ENCODE measurements at places on chromosomes 11 and 22.

DNA sequence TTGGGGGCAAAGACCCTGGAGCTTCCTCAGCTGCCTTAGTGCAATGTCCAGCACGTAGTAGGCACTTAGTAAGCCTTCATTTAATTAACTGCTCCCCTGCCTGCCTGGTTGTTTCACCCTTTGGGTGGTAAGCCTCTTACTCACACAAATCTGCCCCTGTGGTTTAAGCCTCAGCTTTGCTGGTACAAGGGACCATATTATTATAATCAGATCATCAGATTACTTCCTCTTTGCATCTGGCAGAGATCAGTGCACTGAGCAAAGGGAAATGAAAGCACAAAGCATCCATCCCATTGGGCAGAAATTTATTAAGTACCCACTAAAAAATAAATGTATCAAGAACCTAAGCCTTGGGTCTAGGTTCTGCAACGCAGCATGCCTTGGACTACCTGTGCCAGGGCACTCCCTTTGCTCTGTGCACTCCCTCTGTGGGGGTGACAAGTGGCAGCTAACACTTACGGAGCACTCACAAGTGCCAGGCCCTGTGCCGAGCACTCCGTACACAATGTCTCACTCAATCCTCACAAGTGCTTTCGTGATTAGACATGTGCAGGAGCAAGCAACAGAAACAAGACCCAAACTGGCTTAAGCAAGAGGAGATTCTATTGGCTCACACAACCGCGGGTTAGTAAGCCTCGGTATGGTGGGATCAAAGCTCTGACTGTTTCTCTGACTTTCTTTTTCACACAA lies 34.9 kb upstream of the DAGLA start:
- no peak for DNase-seq

- no peak for DNase-seq
Measured at GRCh38 chr11:33445761-33446161, 188.6 kb downstream of the HIPK3 start.

- no peak for DNase-seq
Measured at GRCh38 chr22:49965091-49966040, 4.8 kb downstream of the PIM3 start.

DNA sequence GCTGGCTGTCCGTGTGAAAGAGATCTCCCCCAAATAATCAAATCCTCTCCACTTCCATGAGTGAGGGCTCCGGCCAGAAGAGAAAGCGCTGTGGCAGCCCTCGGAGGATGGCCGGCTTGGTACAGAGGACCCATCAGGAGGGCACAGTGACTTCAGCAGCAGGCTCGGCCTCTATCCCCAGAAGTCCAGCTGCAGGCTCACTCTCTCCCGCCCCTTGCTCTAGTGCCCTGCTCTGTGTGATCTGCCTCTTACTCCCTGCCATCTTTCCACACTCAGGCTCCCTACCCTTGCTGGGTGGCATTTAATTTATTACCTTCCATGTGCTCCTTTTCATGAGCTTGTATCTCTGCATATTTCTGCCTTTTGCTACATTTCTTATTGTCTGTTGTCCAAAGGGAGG lies 129.7 kb downstream of the SPATA19 start:
- no peak for DNase-seq

DNA sequence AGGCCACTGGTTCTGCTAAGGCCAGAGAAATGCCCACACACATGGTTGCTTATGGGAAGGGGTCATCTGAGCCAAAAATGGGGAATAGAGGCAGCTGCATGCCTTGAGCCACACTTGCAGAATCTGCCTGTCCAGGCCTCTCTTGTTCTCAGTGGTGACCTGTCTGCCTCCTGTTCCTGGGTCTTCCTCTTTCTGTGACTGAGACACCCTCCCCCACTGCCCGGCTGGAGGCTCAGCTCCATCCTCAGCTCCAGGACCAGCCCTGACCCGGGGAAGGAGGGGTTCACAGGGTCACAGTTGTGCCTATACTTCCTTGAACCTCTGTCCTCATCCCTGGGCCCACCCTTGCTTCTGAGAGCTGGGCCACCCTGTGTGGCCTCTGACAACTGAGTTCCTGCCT lies 52.3 kb downstream of the CSF2RB start:
- DNase-seq, result no peak

DNA sequence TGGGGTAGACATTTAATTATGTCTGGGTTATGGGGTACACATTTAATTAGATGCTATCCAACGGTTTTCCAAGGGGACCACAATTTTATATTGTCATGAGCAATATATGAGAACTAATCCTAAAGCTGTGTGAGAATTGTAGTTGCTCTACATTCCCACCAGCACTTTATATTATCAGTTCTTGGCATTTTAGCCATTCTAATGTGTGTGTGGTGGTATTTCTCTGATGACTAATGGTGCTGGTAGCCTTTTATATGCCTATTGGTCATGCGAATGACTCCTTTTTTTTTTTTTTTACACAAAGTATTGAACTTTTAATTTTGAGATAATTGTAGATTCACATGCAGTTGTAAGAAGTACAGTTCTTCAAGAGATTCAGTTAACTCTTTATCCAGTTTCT lies 26.2 kb downstream of the TMEM135 start:
- no peak for DNase-seq

DNA sequence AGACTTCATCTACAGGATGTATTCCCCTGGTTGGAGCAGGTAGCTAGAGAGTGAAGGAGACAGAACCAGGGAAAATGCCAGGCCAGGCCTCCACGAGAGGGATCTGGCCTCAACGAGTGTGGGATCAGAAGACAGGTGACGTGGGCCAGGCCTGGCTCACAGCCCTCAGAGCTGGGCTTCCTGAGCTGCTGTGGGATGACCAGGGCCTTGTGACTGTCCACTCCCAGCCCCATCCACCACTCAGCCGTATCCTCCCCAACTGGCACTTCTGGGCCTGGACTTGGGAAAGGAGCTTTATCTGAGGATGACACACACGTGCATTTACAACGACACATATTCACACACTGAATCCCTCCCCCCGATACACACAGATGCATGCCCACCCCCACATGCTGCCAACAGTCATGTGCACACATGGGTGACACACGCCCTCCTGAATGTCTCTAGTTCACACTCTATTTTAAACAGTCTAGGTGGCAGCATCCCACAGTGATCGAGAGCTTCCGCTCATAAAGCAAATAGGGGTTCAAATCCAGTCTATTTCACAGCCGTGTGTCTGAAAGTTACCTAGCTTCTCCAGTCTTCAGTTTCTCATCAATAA lies 93.1 kb downstream of the TP53I11 start:
- no peak for DNase-seq

DNA sequence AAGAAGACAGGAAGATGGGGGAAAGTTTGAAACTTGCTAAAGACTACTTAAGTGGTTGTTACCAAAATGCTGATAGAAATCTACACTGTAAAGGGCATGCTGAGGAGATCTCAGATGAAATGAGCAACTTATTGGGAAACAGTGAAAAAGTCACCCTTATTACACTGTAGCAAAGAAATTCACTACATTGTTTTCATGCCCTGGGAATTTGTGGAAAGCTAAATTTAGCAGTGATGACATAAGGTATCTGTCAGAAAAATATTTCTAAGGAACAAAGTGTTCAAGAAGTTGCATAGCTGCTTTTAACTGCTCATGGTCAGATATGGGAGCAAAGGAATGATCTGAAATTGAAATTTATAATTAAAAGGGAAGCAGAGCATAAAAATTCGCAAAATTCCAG lies 702.4 kb upstream of the LRRC4C start:
- no peak for DNase-seq

GRCh38 chr11:17224727-17225126 lies 16.9 kb upstream of the PIK3C2A start:
- DNase-seq, result no peak

DNA sequence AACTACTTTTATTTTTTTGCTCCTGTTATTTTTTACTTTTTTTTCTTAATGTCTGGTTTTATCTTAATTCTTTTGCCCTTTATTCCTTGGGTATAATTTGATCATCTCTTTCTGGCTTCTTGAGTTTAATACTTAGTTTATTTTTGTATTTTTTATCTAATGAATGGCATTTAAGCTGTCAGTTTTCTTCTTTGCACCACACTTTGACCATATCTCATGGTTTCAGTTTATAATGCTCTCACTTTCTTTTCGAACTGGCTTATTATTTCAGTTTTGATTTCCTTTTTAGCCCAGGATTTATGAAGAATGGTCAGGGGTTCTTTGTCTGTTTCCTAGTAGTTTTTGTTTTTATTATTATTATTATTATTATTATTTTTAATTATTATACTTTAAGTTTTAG lies 48.3 kb downstream of the QSER1 start:
- DNase-seq, result no peak

DNA sequence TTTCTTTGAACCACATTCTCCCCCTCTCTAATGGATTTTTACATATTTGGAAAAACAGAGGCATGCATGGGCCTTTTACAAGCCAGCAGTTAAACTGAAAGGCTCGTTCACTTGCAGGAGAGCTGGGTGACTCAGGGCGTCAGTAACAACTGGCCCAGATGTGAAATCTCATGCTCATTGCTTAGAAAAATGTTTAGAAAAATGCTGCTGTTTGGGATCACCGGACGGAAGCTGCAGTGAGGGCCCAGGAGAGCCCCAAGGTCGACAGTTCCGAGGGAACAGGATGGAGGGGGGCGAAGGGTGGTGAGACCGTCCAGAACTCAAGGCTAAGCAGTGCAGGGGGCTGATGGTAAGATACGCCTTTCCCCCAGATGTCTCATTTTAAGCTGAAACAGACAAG lies 41.7 kb upstream of the SMTN start:
- DNase-seq, result no peak

DNA sequence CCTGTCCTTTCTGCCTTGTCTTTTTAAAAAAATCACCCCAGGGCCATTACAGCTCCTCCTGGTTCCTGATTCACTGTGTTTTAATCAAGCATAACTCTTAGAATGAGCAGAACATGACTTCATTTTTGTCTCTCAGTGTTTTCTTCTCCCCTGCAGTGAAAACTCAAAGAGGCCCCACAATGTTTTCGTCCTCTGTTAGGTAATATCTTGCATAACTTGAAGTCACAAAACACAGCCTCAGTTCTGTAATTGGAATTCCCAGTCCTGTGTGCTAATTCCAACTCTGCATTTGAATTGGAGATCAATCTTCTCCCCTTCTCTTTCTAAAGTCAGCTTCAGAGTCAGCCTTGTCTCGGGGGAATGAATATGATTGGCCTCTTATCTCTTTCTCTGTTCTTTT lies 186.5 kb upstream of the NAV2 start:
- DNase-seq, result no peak

- no peak for DNase-seq
Measured at GRCh38 chr11:2930704-2931419, 1.6 kb upstream of the PHLDA2 start.

- DNase-seq, result peak; percentile 20
Measured at GRCh38 chr22:42856179-42856864, 751 bp downstream of the ARFGAP3 start.

GRCh38 chr11:88508418-88508758 lies 170.9 kb upstream of the CTSC start:
- DNase-seq, result no peak

- DNase-seq, result no peak
Measured at GRCh38 chr11:75090671-75091177, 6.0 kb downstream of the OR2AT4 start.

GRCh38 chr11:11979488-11980117 lies 28.8 kb downstream of the DKK3 start:
- DNase-seq, result no peak

DNA sequence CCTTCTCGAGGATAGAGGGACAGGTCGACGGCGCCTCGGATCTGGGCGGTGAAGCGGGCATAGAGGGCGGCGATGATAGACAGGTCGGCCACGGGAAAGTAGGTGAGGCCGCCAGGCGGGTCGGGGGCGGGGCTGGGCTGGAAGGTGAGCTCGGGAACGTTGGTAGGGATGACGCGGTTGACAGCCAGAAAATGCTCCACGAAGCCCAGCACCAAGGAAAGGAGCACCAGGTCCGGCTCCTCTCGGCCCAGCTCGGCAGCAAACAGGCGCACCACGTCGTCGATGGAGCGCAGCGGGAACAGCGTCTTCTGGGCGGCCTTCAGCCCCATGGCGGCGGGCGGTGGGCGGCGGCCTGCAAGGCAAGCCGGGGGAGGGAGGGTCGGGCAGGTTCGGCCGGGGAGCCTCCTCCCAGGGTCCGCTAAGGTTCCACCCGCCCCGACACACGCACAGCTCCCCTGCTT lies 540 bp downstream of the MEN1 start:
- DNase-seq, result no peak

- DNase-seq, result no peak
Measured at GRCh38 chr11:28674433-28675103, 566.4 kb downstream of the METTL15 start.

DNA sequence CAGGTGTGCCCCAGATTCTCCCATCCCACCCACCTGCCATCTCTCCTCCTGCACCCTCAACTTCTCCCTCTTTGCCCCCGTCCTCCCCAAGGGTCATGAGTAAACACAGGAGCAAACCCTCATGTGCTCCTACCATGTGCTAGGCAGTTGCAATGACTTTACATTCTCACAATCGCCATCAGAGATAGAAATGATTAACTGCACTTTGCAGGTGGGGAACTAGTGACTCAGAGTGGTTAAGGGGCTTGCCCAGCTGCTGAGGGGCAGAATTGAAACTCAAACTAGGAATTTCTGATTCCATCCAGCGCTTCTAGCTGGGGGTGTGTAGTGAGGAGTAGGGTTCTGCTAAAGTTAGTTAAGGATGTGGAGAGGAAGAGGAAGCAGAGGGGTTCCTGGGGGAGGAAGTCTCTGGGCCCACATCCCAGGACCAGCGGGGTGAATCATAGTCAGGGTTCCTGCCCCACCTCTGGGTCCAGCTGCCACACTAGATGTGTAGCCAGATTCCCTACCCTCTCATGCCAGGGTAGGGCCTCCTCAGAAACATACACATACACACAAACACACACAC lies 16.0 kb upstream of the PRG2 start:
- DNase-seq, result no peak

DNA sequence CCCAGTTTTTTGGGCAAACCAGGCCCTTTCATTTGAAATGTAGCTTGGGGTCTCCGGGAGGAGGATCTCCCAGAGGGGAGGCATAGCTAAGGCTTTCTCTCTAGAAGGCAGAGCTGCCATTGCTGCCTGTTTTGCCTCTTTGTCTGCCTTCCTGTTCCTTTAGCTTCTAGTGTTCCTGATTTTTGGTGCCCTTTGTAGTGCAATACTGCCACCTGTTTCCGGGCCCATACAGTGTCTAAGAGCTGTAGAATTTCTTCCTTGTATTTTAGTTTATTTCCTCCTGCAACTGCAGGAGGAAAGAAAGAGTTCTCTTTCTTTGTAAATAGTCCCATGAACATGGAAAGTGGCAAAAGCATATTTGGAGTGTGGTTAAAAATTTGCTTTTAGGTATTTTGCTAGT lies 19.3 kb upstream of the GLYATL1 start:
- no peak for DNase-seq

- DNase-seq, result no peak
Measured at GRCh38 chr22:46055911-46056545, 79.1 kb upstream of the WNT7B start.

GRCh38 chr22:17807578-17808410 lies 33.5 kb upstream of the BID start:
- no peak for DNase-seq

- DNase-seq, result peak; percentile 57
Measured at GRCh38 chr22:41237707-41238569, 2.8 kb downstream of the CHADL start.

GRCh38 chr11:38968951-38969350 lies 2370.9 kb upstream of the RAG2 start:
- no peak for DNase-seq
